ENCODE measurements at places on chromosomes 11 and 22.

DNA sequence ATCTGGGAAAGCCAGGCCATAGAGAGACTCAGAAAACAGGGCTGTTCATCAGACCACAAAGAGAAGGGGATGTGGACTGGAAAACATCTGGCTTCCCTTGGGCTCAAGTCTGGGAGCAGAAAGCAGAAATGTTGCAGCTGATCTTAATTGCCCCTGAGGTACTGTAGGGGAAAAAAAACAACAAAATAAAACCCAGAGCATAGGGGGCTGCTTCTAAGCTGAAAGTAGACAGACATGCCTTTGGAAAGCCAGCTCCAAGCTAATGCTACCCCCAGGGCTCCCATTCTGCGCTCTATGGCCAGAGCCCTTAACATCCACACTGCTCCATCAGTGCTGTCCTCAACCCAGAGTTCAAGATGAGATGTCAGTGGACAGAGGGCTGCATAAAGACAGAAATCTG lies 2.0 kb upstream of the PACSIN3 start:
- DNase-seq, result no peak

DNA sequence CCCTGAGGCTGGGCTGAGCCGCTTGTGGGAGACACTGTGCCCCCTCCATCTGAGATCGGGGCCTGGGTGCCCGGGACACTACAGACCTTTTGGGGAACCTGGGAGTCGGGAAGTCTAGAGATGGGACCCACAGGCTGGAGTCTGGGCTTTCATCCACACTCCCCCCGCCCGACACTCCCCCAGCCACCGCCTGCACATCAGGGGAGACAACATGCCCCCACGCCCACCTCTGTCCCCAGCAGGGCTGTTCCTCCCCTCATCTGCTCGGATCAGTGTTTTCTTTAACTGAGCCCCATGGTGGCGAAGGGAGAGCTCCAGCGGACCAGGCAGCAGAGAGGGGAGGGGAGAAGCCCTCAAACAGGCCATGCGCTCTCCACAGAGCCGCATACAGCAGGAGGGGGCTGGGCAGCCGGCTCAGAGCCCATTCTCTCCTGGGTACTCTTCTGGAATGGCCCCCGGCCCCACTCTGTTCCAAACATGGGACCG lies 174.7 kb downstream of the IGLL1 start:
- no peak for DNase-seq

- no peak for DNase-seq
These were observed 6.9 kb downstream of the SLC39A13 start for GRCh38 chr11:47415091-47415854.

DNA sequence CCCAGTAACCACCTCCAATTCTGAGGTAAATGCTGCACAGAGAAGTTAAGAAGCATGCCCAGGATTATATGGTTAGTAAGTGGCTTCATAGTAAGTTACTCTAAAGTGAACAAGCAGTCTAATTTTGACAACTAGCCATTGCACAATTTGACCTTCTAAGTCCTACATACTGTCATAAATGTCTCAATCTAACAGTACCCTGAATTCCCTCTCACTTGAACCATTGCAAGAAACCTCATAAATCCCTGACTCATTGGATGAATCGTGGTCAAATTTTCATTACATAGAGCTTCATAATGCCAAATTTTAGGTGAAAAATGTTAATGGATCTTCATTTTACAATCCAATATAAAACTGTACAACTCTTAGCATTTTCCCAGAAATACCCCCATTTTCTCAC lies 217.3 kb upstream of the GRIA4 start:
- peak; percentile 6 for DNase-seq

GRCh38 chr22:38866399-38867123 lies 5.5 kb downstream of the CBX6 start:
- DNase-seq, result no peak

DNA sequence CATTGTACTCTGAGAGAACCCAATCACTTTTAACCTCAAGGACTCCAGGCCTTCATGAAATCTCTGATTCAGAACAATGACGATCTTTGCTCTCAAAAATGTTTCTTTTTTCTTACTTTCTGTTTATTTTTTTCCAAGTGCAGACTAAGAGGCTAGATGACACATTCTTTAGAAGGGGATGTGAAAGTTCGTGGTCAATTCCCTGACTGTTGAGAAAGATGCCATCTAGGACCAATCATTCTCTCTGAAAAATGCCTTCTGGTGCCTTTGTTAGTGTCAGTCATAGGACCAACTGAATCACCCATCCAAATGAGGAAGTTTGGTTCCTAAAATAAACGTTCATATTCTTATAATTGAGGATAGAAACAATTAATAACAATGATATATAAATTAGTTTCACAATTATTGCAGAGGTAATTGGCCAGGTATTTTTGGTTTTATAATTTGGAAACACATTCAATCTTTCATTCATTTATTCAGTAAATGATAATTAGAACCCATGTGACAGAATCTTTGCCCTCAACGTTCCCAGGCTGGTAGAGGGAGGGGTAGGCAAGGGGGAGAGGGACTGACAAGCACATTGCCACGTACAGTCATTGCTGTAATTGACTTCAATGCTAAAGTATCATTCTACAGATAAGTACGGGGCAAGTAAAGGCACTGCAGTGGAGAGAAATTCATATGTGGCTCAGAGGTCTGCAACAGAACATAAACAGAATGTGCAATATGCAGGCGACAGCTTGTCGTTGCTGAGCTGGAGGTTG lies 333.4 kb upstream of the MPPED2 start:
- peak; percentile 55 for DNase-seq

DNA sequence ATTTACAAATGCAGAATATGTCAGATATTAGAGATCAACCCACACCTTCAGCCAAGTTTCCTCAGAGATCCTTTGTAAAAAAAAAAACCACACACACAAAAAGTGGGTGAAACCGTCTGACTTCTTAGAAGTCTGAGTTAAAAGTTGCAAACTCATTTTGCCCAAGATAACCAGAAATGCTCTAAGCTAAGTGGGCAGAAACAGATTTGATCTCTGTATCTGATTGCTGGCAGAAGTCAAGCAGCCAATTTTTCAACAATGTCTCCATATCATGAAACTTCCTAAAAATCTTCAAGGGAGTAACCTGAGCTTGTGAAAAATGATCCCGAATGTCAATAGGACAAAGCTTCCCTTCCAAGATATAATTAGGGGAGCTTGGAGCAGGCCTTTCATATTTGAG lies 28.6 kb upstream of the ATXN10 start:
- no peak for DNase-seq

GRCh38 chr22:23565915-23566704 lies 14.0 kb downstream of the IGLL1 start:
- no peak for DNase-seq

GRCh38 chr11:132402071-132402684 lies 1031.8 kb downstream of the NTM start:
- DNase-seq, result no peak

DNA sequence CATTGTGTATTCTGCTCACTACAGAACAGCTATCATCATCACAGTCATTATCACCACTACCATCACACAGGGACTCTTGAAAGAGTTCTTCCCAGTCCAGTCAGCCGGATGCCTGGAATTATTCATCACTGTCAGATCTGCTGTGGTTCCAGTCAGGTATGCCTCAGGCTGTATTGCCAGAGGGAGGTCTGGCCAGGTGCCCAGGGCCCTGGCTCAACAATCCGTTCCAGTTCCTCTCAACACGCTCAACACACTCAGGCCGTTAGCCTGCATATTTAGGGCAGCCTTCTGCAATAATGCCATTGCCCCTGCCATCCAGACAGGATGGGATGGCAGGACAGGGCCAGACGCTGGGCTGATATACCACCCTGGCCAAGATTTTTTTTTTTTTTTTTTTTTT lies 28.6 kb upstream of the RASL10A start:
- DNase-seq, result peak; percentile 14

- DNase-seq, result no peak
These were observed 29.9 kb upstream of the SMIM38 start for GRCh38 chr11:69125861-69126260.

DNA sequence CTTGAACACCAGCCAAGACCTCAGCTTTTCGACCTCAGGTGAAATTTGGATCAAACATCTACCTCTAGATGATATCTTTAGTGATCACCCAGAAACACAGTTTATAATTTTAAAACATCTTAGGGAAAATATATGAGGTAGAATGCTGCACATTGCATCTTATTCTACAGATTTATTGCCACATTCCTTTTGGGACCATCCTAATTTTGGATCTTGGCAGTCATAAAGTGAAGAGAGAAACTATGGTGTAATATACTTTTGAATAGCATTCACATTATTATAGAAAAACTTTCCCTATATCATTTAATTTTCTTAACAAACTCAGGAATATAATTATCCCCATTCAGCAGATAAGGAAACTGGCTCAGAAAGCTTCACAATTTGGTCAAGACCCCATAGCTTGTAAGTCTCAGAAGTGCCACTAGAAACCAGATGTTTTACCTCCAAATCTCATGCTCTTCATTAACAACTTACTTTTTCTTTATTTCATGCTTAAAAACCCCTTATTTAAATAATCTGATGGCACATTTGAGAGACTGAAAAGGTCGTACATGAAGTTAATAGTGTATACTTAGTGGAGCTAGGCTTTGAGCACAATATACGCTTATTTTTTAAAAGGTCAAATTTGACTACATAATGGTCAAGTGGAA lies 199.2 kb upstream of the CTSC start:
- DNase-seq, result no peak

DNA sequence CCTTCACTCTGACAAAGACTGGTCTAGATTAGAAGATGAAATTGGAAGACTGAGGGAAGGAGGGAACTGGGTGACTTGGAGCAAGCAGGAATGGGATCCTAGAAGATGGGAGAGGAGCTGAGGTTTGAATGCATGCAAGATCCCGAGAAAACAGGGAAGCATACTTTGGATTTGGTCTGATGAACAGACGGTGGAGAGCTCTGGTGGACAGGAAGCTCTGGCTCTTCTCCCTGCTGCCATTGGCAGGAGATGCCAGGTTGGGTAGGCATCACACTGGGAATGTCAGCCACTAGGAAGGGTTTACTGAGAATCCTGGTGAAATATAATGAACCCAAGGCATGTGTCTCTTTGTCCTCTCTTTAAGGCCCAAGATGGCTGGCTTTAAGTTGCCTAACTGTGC lies 16.5 kb downstream of the NAV2 start:
- no peak for DNase-seq

DNA sequence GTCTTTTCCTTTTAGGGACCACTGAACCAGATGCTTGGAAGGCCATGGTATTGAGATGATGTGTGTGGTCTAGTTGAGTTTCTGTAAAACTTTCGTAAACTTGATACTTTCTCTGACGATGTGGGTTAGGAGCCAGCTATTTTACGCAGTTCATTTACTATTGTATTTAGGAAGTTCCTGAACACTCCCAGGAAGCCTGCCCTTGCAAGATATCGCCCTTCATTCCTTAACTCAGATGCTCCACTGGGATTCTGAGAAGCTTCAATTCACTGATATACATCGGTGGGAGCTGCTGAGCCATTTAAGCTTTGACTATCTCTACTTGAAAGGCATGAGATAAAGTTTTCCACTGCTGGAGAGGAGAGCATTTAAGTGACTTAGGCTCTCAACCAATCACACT lies 121.3 kb downstream of the CSNK2A3 start:
- DNase-seq, result no peak

DNA sequence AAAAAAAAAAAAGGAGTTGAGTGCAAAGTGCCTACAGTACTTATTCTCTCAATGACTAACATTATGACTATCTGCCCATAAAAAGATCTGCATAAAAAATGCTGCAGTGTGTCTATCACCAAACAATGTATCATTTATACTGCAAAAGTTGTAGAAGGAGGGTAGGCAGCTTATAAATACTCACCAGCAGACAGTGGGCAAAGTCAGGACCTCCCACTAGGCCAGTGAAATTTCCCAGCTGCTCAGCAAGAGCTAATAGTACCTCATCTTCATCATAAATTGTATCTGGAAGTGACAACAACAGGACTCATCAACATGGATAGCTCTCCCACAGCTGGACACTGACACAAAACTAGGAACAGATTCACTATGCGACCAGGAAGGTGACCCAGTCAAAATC lies 1.6 kb downstream of the PPP2R1B start:
- no peak for DNase-seq

GRCh38 chr11:73982990-73983740 lies 522 bp upstream of the UCP2 start:
- peak; percentile 56 for DNase-seq

DNA sequence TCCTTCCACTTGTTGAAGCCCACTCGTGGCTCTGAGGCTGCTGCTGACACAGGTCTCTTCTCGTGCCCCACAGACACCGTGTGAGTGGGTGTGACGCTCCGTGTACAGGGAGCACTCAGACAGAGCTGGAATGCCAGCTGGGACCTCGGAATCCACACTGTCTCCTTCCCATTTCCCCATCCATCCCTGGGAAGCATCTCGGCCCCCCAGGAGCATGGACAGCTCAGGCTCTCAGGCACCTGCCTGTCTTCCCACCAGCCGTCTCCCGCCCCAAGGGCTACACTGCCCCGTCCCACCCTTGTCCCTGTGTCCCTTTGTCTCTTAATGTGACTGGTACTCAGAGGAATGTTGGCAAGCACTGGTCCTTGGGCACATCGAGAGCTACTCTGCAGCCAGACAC lies 63.8 kb downstream of the ARHGAP8 start:
- DNase-seq, result no peak

DNA sequence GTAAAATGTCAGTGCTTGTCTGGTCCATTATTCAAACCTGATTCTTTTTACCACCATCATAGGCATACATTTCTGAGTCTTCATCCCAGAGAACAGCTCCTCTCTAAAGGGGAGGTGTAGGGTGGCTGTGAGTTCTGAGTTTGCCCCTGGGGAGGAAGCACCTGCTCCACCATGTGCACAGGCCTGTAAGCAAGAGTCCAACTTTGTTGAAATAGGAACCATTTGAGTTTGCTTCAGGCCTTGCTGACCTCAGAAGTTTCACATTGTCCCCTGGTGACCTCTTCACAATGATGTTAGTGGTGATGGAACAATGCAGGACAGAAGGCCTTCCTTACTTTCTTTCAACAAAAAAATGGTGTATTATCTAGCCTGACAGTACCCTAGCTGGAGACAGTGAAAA lies 54.6 kb upstream of the TOP3B start:
- no peak for DNase-seq

DNA sequence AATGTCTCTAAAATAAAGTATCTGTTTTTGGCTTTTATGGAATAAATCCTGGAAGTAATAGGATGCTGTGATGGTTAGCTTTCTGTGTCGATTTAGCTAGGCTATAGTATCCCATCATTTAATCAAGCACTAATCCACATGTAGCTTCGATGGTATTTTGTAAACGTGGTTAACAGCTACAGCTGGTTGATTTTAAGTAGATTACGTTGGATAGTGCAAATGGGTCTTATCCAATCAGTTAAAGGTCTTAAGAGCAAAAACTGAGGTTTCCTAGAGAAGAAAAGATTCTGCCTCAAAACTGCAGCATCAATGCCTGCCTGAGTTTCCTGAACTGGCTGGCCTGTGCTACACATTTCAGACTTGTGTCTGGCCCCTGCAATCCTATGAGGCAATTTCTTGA lies 314.2 kb upstream of the SORL1-AS1 start:
- DNase-seq, result no peak

- DNase-seq, result no peak
These were observed 121.0 kb downstream of the SLC1A2 start for GRCh38 chr11:35298369-35298768.

- DNase-seq, result no peak
These were observed 33.0 kb upstream of the TEAD1 start for GRCh38 chr11:12640926-12641849.
